SJSA1 (cell line): ENCODE measurements at places on chromosomes 16 and 17. TPM values are rescaled to one million over a fixed set of nuclear protein-coding genes. Genes with fewer than 3 reads are reported as not detected.

DNA sequence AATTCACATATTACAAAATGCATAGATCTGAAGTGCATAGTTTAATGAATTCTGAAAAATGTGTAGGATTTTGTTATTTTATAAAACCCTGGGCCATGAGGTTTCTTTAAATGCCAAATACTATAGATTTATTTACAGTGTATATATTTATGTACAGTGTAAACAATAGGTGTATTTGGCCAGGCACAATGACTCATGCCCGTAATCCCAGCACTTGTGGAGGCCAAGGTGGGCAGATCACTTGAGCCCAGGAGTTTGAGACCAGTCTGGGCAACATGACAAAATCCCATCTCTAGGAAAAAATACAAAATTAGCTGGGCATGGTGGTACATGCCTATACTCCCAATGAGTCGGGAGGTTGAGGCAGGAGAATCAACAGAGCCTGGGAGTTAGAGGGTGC lies 249.4 kb downstream of the PRKCA start:
- no peak for DNase-seq

GRCh38 chr17:13597723-13598347 lies 3.9 kb downstream of the HS3ST3A1 start:
- DNase-seq, result peak; percentile 47

- DNase-seq, result peak; percentile 67
Observed at GRCh38 chr17:13429201-13429600, 172.5 kb downstream of the HS3ST3A1 start.

DNA sequence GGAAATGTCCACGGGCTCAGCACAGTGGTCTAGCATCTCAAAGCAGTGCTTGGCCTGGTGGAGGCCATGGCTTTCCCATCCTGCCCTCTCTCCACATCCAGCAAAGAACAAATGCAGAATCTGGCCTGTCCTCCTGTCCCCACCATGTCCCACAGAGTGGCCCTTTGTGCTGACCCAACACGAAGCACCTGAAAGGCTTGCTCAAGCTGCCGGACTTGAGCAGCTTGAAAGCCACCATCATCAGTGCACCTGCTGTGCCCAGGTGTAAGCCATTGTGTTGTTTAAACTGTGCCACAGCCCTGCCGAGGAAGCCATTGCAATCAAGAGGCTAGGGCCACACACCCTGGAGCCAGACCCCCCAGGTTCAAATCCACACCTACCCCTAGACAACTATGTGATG lies 115.5 kb downstream of the SOCS1 start:
- no peak for DNase-seq

- no peak for DNase-seq
Observed at GRCh38 chr17:61048376-61049106, 351.1 kb upstream of the TBX2 start.

GRCh38 chr16:30654856-30655255 lies 3.4 kb upstream of the FBRS start:
- DNase-seq, result no peak

- no peak for DNase-seq
Observed at GRCh38 chr17:55672585-55673501, 49.8 kb downstream of the TMEM100 start.

OTOP3 gene
- not detected in 2 replicates for total RNA-seq

BCL7C gene
- total RNA-seq, result 52.8 and 58.5 TPM in 2 replicates
